ENCODE measurements at places on chromosomes 12 and 14.

- no peak for DNase-seq
These were observed 155.1 kb upstream of the PRICKLE1 start for GRCh38 chr12:42744539-42745182.

DNA sequence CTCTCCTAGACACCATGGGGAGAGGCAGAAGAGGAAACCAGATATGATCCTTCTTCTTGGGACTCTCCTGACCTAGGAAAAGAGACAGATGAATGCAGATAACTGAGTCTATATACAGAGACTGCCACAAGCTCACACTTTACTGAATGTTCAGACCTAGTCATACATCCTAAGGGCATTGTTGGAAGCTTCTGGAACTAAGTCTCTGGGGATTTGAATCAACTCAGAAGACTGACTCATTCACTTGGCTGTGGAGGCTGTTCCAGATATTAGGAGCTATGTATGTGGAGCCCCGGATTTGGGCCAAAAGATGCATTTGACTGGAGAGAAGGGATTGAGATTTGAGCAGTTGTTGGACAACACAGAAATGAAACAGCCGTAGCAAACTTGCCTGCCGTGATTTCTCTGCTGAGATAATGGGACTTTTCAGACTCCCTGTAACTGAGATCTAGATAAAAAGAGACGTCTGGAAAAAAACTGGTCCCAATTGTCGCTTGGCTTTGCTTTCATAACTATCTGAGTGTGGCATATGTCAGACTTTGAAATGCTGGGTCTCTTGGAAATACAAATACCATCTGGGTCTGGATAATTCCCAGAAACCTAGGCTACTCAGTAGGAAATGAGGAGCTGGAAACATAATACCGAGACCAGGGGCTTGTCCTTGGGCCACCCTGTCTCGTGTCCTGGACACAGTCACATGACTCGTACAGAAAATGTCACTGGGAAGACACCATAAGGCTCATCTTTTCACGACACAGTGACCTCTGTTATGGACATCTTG, 396.8 kb downstream of the NUAK1 start:
- DNase-seq: no peak

DNA sequence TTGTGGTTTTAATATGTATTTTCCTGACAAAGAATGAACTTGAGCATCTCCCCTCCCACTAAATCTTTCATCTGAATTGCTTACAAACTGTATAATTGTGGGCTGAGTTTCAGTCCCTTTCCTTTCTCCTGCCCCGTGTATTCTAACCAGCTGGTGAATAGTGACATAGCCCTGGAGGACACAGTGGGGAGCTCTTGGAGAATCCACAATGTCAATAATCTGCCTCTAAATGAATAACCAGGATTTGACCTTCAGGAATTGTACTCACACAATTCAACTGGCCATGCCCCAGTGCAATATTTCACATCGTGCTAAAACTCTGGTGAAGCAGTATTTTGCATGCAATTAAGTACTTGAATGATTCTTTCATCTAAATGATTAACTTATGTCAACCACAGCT, 177.2 kb downstream of the C12orf42 start:
- no peak for DNase-seq

DNA sequence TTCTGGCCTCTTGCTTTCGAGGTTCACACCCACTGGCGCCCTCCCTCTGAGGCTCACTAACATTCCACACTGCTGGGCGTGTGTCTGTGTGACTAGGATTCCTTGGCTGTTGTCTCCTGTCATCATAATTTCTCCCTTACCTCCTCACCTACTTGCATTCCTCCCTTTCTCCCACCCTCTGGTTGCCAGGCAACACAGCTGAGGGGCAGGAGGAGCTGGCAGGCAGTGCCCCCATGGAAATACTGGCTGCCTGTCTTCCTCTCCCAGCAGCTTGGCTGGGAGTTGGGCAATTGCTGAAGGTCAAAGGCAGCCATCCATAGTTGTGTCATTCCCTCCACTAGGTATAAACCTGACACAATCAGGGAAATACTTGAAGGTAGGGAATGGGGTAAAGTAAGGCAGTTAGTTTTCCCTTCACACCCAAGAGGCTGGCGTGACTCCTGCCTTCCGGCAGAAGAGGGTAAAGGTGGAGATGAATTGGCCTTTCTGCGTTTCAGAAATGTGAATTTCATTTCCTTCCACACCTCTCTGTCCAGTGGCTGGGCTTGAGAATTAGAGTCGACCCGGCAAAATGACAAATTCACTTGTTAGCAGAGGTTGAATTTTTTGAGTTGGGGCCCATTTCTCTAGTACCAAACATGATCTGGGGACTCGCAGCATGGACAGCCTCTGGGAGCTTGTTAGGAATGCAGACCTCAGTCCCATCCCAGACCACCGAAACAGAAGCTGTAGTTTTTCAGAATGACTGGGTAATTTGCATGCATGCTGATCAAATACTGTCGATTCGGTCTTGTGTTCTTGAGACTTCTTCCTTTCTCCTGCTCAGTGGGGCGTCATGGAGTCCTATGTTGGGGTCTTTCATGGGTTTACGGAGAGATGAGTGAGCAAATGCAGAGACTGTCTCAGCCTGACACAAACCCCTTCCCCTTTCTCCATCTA, 24.3 kb upstream of the EMP1 start:
- DNase-seq: no peak

GRCh38 chr14:20846560-20846959, 43.9 kb upstream of the RNASE1 start:
- DNase-seq: no peak

GRCh38 chr12:69274861-69275260, 35.5 kb downstream of the CPSF6 start:
- no peak for DNase-seq

DNA sequence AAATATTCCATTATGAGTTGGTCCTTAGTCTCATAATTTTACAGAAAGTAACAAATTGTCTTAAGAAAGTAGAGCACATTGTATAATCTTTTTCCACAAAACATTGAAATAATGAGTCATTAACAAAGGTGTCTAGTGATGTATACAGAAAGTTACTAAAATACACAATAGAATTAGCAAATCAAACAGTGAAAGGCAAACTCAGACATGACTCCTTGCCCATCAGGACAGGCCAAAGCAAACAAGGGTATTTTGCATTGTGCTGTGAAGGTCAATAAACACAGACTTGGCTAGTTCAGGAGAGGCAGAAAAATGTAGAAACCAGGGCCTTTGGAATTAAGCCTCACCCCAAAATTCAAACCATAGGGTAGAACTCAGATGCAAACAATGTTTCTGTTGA, 37.3 kb downstream of the SIX4 start:
- DNase-seq: no peak

GRCh38 chr12:124132530-124132929, 159.5 kb downstream of the ZNF664 start:
- no peak for DNase-seq

DNA sequence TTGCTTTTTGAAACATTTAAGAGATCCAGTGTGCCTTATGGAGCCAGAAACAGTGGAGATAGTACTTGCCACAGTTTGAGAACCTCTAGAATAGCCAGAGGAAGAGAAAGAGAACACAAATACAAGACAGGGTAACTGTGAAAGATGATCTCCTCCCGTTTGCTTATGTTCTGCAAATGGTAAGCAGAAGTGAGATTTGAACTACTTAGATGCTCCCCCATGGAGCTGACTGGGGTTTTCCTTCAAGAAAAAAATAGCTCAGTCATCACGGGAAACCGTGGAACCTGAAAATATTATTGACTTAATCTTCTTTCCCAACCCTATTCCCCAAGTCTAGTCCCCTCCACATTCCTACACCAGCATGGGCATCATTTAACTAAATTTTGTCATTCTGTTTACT, 87.1 kb downstream of the KIF21A start:
- no peak for DNase-seq

DNA sequence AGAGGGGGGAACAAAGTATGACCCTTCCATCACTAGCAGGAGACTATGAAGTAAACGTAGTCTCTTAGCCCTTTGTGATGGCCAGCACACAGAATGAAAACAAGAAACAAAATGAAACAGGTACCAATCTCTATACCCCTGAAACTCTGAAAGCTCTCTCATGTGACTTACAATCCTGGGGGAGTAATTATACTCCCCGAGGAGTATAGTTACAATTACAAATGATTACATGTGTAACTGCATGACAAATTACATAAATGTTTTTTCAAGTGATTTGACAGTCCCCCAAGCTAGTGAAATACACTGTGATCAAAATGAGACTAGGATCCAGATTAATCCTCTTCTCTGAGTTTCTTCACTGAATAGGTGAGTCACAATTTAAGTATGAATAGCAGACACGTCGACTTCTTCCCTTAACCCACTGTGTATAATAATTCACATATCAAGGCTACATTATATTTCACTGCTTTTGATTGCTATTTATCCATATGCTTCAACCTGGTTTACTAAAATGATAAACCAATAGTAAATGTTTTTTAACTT, 74.0 kb downstream of the SPTSSA start:
- no peak for DNase-seq

All from activated CD4-positive, CD25-positive, alpha-beta regulatory T cell treated with anti-CD3 and anti-CD28 coated beads, Interleukin-2, amount 50 U/mL, for 72 hours (primary cell).